ENCODE measurements at places on chromosomes 2 and 18. TPM values are rescaled to one million over a fixed set of nuclear protein-coding genes. Genes with fewer than 3 reads are reported as not detected.

The ZAP70 gene
- total RNA-seq, result 0.55 TPM

The FAHD2B gene
- total RNA-seq, result 19.5 TPM

The GPR17 gene
- total RNA-seq, result not detected

The TSPYL6 gene
- total RNA-seq, result not detected

The PAIP2B gene
- 2.9 TPM for total RNA-seq

- peak; percentile 59 for DNase-seq
These were observed 43.4 kb upstream of the MTCL1 start for GRCh38 chr18:8661754-8662559.

DNA sequence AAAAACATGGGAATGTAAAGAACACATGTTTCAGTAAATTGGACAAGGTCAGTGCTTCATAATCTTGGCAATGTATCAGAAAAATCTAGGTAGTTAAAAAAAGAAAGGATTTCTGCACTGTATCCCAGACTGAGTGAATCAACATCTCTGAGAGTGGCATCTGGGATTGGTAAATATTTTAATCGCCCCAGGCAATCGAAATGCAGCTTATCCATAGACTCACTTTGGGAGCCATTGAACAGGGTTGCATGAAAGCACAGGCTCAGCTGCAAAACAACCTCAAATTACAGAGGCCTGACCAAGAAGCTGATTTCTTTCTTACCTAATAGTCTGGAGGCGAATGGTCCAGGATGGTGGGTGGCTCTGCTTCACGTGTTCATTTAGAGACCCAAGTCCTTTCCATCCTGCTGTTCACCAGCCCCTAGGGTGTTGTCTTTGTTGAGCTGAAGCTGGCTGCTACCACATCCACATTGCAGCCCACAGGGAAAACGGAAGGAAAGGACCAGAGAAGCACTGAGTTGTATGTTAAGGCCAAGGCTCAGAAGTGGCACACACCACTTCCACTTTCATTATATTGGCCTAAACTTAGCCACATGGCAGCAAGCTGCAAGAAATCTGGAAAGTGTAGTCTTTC, 59.0 kb downstream of the MOGAT1 start:
- DNase-seq, result no peak

DNA sequence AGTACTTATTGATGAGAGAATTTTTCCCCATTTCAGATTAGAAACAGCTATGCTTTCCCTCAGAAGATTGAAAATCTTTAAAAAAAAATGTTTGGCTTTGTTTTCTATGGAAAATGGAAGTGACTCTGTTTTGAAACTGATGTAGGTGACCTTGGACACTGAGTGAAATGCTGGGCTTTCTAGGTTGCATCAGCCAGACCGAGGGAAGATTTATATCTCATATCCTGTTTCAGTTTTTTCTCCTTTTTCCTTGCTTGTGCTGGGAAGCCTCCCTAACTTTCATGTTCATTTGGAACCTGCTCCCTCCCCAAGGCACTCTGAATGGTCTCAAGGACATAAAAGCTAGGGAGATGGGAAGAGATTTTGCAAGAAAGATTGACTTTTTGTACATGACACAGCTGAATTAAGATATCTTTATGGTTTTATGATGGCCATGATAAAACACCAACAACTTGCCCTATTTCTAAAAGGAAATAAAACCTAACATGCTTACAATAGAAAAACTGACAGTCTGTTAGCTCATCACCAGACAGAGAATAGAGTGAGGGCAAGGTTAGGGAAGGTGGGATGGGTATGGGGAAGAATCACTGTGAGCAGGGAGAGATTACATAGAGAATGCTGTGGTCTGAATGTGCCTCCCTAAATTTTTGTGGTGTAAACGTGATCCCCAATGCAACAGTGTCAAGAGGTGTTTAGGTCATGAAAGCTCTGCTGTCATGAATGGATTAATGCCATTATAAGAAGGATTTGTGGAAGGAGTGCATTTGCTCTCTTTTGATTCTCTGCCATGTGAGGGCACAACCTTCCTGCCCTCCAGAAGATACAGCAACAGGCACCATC, 249.7 kb downstream of the TPGS2 start:
- no peak for DNase-seq

DNA sequence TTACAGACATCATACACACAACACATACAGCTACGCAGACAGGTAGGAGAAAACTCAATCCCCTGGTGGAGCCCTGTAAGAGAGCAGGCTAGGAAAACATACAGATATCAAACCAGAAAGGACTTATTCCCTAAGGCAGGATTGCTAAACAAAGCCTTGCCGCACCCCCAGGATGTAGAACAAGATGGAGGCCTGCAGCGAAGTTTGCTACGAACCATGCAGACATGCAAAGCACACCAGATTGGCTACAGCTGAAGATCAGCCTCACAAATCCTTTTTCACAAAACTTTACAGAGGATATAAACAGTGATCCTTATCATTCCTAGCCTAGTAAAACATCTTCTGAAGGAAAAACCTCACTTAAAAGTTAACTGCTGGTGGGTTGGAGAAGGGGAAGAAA, 28.3 kb downstream of the C18orf54 start:
- DNase-seq, result no peak

DNA sequence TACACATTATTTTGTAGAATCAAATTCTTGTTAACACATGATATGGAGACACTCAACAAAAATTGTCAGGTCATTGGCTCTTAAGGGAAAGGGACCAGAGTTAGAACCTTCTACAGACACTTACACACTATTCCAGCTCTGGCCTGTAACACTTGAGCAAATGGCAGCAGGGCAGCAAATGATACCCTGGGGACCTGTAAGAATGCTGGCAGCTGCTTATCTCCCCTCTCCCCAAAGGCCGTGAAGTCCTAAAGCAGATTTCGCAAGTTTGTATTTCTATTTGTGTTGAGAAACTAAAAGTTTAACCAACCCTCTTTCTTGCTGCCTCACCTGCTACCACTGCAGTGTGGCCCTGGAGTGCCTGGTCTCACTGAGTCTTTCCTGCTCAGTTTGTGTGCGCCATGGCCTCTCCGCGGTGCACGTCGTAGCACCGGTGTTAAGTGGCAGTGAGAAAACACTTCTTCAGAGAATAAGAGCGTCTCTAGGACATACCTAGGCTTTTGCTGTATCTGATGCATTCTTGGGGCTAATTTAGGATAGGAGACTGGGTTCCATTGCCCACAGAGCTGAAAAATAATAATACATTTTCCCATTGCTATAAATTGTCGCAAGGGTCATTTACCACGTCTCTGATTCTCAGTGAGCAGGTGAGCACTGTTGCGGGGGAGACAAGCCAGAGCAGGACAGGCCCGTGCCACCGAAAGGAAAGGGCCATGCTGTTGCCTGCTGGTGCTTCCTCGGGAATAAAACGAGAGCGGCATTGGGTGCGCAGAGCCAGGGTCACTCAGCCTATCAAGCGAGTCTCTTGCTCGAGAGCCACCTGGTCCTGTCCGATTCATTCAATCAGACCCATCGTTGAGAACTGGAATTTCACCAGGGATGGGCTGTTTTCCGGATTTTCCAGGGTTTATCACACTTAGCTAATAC, 204.9 kb downstream of the PTGR3 start:
- DNase-seq, result no peak
